Nephron progenitor cell (in vitro differentiated cells): ENCODE measurements at places on chromosomes 12 and 14.

GRCh38 chr14:94770815-94771157 is 873 bp upstream of the GSC start:
- no peak for DNase-seq

- DNase-seq = no peak
These were observed 228.4 kb upstream of the NPAS3 start for GRCh38 chr14:32710231-32710671.

- no peak for DNase-seq
These were observed at the start of gene LAG3 for GRCh38 chr12:6772331-6772695. LAG3 (plus strand) TSS chr12:6772520; CDS start chr12:6772853, 333 bp downstream.

GRCh38 chr12:57722716-57723629 is 15.6 kb downstream of the AGAP2 start:
- no peak for DNase-seq

DNA sequence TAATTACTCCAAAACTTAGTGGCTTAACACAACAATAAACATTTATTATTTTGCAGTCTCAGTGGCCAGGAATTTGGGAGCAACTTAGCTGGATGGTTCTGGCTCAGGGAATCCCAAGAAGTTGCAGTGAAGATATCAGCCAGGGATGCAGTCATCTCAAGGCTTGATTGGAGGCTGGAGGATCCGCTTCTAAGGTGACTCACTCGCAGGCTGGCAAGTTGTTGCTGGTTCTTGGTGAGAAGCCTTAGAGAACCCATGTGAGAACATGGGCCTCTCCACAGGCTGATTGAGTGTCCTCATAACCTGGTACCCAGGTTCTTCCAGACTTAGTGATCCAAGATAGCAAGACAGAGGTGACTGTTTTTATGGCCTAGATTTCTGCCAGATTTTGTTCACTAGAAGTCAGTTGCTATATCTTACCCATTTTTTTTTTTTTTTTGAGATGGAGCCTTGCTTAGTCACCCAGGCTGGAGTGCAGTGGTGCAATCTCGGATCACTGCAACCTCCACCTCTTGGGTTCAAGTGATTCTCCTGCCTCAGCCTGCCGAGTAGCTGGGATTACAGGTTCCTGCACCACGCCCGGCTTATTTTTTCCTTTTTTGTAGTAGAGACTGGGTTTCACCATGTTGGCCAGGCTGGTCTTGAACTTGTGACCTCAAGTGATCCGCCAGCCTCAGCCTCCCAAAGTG is 32.5 kb downstream of the BRMS1L start:
- no peak for DNase-seq

GRCh38 chr12:120115692-120116440 is 687 bp downstream of the RAB35 start:
- no peak for DNase-seq

- DNase-seq = peak; percentile 92
These were observed 14.3 kb upstream of the ARMH4 start for GRCh38 chr14:58166005-58166983.

GRCh38 chr12:54012631-54013409 is 4.0 kb downstream of the HOXC8 start:
- DNase-seq = no peak

DNA sequence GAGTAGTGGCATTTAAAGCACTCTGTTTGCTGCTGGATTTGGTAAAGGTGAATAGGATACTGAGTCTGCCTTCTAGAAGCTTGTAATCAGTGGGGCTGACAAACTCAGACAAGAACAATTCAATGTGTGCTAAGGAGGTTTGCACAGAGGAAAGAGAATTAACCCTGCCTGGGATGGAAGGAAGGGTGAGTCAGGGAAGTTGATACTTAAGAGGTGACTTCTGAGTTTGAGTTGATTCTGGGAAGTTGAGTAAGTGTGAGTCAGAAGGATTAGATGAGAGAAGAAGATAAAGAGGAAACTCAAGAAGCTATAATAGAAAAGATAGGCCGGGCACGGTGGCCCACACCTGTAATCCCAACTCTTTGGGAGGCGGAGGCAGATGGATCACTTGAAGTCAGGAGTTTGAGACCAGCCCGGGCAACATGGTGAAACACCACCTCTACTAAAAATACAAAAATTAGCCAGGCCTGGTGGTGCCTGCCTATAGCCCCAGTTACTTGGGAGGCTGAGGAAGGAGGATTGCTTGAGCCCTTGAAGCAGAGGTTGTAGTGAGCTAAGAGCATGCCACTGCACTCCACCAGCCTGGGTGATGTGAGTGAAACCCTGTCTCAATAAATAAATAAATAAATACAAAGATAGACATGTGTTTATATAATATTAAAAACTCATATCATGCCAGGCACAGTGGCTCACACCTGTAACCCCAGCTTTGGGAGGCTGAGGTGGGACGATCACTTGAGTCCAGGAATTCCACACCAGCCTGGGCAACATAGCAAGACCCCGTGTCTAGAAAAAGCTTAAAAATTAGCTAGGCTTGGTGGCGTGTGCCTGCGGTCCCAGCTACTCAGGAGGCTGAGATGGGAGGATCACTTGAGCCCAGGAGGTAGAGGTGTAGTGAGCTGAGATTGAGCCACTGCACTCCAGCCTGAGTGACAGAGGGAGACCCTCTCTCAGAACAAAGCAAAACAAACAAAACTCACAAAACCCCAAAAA is 126.8 kb upstream of the CPM start:
- no peak for DNase-seq

- no peak for DNase-seq
These were observed 14.3 kb downstream of the FNTB start for GRCh38 chr14:65000898-65001591.

DNA sequence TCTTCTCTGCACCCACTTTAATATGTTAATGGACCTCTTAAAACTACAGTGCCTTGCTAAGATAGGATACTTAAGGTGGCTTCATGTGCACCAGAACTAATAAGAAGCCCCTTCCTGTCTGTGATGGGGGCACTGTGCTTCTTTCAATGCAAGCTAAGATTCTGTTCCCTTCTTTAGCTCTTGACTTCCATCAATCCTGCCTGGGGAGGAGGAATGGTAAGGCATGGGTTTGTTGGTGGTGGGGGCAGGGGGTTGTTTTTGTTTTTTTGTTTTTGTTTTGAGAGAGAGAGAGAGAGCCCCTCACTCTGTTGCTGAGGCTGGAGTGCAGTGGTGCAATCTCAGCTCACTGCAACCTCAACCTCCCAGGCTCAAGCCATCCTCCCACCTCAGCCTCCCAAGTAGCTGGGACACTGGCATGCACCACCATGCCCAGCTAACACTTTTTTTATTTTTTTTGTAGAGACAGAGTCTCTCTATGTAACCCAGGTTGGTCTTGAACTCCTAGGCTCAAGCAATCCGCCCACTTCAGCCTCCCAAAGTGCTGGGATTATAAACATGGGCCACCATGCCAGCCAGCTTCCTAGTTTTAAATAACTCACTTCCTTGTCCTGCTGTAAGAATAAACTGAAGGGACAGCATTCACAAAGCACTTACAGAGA is 4.5 kb upstream of the KRT3 start:
- no peak for DNase-seq

GRCh38 chr12:47022296-47022695 is 57.1 kb upstream of the PCED1B start:
- DNase-seq = no peak

DNA sequence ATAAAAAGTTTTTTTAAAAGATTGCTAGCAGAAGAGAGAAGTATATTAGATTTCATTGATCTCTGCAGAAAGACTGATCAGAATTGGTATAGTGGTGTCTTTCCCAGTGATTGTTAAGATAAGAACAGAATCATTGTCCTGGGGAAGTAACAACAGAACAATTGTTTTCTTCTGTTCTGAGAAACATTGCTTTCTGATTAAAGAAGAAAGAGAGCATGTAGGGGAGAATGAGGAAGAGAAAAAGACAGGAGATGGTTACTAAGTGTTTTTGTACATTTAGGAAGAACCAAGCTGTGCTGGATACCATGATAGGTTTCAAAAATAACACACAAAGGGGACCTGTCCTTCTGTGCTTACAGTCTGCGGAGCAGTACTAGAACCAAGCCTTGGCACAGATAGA is 5.0 kb downstream of the USP30 start:
- DNase-seq = no peak

DNA sequence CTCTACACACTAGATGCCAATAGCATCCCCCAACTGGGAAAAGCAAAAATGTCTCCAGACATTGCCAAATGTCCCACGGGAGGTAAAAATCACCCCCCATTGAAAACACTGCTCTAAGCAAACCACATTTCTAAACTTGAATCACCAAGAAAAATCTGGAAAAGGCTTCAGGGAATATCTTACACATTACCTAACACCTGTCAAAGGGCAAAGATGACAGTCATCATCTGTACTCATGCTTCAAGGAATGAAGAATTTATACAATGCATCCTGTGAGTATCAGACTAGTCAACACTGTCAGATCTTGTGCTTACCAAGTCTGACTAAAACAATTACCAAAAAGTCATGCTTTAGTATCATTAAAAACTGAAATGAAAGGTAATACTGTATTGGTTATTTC is 161.6 kb upstream of the SOX5 start:
- DNase-seq = no peak

DNA sequence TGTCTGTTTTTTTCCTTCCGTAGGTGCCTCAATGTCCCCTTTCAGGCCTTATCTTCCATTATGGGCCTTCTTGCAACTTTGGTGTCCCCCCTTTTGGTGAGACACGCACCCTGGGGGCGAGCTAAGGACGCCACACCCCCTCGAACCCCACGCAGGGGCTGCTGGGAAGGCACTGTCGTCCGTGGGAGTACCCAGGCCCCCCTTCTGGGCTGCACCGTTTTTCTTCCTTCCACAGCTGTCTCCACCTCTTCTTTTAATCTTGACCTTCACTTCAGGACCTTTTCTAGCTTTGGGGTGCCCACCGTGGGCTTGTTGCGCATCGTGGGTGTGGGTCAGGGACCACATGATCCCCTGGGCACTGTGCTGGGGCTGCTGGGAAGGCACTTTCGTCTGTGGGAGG is 271.8 kb downstream of the ALG10 start:
- no peak for DNase-seq

DNA sequence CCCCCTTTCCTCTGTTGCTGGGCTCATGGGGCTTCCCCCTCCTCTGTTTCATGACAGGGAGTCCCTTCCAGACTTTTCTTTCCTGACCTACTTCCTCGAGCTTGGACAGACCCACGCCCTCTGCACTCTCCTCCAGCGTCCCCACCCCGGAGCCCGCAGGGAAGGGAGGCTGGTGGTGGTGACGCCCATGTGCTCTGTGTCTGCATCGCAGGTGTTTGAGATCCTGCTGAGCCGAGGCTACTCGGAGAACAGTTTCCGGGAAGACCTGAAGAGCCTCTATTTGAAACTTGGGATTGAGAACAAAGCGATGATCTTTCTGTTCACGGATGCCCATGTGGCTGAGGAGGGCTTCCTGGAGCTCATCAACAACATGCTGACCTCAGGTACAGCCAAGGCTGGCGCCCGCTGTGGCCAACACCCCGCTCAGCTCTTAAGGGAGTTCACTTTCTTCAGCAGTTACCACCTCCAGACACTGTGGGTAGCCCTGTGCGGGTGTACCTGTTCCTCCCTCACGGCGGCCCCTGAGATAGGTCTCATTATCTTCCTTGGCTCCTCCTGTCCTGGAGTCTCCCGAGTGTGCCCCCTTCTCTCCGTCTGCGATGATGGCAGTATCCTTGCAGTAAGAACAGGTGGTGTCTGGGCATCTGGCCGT is 85.6 kb downstream of the CCDC92 start:
- no peak for DNase-seq

DNA sequence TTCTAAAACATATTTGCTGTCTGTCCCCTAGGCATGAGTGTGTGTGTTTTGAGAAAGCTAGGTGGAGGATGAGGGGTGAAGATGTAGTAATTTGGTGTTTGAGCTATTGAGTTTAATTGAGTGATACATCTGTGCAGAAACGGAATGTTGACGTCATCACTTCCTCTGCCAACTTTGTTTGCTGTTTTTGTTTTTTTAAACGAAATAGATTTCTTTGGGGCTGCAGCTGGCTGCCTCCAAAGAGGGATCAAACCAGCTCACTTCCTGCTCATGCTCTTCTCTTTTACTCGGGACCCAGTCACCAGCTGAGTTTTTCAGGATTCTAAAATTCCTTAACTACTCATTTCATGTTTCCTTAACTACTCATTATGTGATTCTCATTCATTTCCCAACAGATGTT is 19.5 kb upstream of the CRACR2A start:
- DNase-seq = no peak

DNA sequence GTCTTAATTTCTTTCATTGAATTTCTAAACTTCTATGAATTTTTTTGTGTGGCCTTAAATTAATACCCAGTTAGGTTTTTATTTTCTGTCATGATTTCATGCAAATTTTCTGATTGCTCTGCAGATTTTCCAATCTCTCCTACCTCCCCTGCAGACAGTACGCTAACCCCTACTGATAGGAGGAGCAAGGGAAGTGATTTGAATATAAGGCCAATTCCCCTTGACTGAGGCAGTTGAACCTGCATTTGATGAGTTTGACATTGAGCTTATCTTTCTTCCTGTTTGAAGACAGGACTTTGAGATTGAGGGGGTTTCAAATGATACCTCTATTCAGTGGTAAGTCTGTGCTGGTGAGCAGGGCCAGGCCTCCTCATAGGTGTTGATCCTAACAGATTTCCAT is 74.6 kb downstream of the SNAPC1 start:
- DNase-seq = no peak

DNA sequence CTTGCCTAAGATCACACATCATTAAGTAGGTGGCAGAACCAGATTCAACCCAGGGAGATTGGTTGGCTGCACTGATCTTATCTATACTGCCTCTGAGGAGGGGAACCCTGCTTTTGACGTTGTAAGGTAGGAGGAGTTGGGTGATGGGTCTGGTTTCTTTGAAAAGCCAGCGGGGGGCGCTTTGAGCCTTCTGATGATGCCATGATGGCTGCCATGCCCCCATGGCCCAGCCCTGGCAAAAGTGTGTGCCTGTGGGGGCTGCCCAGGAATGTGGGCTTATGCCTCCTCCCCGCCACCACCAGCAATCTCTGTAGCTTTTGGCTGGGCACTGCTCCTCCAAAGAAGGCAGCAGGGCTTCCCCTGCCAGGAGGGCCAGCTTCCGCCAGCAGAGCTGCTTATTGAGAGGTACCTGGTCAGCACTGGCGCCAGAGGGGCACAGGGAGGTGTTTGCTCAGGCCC is 224.3 kb downstream of the SLC41A2 start:
- DNase-seq = no peak

- no peak for DNase-seq
These were observed 21.1 kb downstream of the CHGA start for GRCh38 chr14:92943855-92944570.

DNA sequence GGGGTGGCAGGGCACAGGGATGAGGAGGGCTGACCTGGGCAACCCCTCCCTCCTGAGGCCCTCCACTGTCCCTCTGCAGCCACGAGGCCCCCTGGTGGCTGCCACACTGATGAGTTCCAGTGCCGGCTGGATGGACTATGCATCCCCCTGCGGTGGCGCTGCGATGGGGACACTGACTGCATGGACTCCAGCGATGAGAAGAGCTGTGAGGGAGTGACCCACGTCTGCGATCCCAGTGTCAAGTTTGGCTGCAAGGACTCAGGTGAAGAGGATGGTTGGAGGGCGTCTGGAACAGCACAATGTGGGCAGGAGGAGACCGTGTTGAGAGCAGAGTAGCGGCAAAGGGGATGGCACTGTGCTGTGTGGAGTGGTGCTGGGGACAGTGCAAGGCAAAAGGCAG is 25.7 kb upstream of the LRP1-AS start:
- DNase-seq = peak; percentile 45
